Stimulated activated CD4-positive, alpha-beta T cell treated with anti-CD3 and anti-CD28 coated beads, Interleukin-12 subunit alpha, Interleukin-12 subunit beta, amount 100 ng/mL, for 24 hours (primary cell): ENCODE measurements at places on chromosomes 7 and 10.

DNA sequence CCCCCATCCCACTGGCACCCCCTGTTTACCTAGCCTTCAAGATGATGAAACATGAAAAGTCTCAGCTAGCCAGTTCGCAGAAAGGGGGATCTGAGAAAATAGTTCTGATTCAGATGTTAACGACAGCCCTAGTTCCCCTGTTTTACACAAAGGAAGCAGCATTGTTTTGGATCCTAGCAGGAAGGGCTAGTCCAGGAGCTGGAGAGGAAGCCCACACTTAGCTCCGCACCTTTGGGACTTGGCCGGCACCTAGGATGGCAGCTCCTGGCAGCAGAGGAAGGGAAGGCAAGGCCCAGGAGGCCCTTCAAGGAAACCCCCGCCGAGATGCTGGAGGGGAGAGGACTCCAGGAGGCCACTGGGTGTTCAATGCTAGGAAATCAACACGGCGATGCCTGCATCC lies 29.0 kb upstream of the MGMT start:
- DNase-seq: no peak

- DNase-seq: no peak
Observed at GRCh38 chr7:2106924-2107323, 125.8 kb downstream of the MAD1L1 start.

DNA sequence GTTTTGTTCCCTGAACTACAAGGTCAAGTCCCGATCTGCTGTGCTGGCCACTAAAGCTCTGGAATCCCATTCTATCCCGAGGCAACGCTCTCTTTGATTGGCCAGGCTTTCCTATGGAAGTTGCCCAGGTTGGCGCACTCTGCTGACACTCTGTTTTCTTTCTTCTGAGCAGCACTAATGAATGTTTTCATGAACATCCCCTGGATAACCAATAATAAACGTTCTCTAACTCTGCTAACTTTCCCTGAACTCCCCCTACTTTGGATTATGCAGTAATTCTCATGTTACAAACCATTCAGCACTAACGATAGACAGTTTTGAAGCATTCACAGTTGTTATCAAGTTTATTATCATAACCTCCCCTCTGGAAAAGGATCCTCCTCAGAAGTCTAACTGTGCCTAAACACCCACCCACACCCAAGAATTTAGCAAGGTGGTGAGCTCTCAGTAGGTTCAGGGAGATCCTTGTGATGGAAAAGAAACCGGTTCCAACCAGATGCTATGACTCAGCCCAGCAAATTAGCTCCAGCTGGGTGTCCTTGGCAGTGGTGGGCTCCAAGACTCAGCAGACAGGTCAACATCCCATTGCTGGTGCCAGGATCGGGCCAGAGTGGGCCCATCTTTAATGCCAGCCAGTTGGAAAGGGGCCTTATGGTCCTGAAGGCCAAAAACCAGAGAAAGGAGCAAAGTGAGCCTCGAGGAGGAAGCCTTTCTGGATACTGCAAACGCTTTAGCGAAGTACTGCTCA lies 68.4 kb downstream of the CREB3L2 start:
- DNase-seq: no peak

DNA sequence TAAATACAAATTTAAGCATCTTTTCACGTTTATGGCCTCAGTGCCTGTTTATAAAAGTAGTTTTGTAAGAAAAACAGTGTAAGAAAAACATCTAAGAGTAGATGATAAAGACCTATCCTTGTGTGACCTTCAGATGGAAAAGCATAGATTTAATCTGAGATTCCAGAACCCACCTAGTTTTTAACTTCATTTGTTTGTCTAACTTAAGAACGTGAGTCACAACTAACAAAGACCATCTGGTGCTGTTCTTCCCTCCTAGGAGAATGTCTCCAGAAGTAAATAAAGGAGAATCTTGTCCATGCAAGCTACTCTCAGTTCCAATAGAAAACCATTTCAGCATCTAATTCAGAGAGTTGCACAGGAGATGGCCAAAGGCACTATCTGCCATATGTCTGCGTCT lies 265.4 kb upstream of the C7orf33 start:
- DNase-seq: no peak

DNA sequence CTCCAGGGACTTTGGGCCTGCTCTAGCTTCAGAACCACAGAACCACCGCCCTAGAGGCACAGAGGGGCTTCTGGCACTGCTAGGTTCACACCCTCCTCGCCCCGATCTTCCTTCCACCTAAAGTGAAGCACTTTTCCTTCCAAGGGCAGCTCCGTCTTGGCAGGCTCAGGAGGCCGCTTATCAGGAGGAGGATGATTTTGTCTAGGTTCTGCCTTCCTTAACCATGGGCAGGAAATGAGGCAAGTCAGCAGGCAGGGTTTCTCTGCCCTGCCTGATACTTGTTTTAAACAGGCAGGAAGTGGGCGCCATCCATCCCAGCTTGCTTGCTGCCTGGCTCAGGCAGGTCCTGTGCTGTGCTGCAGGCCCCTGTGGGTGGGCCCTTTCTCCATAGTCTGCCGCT lies 8.3 kb upstream of the ATP6V0E2 start:
- DNase-seq: no peak

DNA sequence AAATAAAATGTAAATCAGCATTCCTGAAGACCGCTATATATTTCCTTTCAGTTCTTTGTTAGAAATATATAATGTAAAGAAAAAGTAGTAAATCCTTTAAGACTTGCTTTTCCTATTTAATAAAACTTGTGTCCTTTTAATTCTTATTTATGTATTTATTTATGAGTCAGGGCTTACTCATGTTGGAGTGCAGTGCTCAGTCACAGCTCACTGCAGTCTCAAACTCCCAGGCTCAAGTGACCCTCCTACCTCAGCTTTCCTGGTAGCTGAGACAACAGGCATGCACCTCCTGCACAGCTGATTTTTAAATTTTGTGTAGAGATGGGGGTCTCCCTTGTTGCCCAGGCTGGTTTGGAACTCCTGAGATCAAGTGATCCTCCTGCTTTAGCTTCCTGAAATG lies 724.5 kb downstream of the ANKRD7 start:
- no peak for DNase-seq

GRCh38 chr10:97390091-97390490 lies 11.0 kb downstream of the RRP12 start:
- no peak for DNase-seq

GRCh38 chr10:45147000-45147399 lies 146.3 kb downstream of the ZNF22 start:
- no peak for DNase-seq

GRCh38 chr7:20403331-20403730 lies 72.6 kb downstream of the ITGB8 start:
- no peak for DNase-seq

DNA sequence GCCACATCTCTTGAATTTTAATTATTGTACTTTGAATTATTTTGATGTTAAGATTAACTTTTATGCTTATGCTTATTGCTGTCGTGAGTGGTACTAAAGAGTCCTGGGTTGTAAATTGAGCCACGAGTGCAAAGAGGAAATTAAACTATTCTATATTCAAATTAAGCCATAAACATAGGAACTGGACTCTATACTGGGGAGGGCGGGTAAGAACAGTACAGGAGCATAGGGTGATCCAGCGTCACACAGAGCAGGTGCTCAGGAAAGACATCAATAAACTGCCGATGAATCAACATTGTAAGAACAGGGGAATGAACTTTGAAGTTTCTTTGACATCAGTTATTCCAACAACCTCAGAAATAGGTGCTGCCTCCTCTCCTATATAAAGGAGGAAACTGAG lies 219.6 kb downstream of the CACNB2 start:
- DNase-seq: no peak

GRCh38 chr10:62710182-62710581 lies 94.3 kb upstream of the ADO start:
- DNase-seq: no peak

GRCh38 chr7:157585113-157585861 lies 248.5 kb downstream of the DNAJB6 start:
- no peak for DNase-seq

GRCh38 chr7:48094861-48095293 lies 5.8 kb downstream of the UPP1 start:
- DNase-seq: no peak

DNA sequence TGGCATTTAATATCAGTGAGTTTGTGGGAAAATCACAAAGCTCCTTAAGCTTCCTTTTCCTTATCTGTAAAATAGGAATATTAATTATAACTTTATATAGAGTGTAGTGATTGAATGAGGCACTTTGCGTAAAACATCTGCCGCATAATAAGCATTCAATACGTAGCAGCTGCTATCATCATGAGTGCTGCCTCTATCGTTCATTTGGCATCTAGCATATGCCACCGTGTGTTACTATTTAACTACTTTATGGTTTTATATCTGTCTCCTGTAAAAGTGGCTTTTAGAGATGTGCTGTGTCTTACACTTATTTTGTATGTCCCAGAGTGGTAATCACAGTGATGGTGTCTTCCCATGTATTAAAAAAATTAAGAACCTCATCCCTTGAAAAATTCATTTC lies 729.6 kb downstream of the SORCS3 start:
- no peak for DNase-seq

- no peak for DNase-seq
Observed at GRCh38 chr7:55050281-55050680, 31.5 kb downstream of the EGFR start.

GRCh38 chr10:25071227-25071626 lies 54.8 kb downstream of the THNSL1 start:
- DNase-seq: no peak

DNA sequence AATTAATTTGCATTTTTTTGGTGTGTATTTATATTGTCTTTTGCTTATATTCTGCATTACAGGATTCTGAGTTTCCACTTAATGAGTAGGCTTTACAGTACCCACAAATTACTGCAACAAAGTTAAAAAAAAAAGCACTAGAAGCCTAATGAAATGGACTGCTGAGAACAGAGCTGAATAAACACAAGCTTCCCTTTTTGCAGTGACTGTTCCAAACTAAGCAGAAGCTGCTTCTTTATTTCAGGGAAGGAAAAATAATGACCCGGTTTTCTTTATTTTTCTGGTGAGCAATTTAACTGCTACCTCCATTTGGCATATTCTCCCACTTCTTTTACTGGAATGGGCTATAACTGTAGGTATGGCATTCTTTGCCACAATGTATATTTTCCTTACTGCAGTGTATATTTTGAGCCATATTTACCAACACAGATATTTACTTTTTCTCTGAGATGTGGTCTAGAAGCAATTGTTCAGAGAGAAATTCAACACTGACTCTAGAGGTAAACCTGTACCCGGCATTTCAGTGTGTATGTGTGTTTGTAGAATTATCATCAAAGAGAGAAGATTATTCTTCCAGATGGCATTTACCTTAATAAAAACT lies 56.9 kb downstream of the HDAC9 start:
- no peak for DNase-seq

DNA sequence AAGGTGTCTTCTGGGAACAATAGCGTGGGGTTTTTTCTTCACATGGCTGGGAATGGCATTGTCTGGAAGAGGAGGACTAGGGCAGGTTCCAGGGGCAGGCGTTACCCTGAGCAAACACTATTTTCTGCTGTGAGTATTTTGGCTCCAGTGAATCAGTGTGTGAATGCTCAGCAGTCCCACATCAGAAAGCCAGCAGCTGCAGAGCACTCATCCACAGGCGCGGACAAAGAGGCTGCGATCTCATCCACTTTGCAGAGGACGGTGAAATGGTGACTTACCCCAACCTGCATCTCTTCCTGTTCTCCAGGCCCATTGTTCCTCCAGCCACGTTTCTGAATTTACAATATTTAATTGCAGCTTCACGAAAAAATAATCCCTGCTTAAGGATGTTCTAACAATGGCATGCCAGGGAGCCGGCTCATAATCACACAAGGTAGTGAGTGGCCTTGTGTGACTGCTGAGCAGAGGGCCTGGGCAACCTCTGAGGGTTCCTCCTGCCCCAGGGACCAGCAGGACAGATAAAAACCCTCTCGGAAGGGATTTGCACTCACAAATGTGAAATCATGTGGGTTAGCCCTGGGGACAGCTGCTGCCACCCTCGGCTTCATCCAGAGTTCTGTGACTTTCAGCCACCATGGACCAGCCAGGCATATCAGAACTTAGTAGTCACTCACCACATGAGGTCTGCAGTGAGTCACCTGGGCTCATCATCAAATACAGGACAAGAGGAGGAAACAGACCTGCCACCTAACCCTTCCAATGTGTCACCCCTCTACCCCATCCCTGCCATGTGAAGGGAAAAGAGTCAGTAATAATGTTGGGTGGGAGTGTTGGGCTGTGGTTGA lies 65.0 kb upstream of the EN2 start:
- no peak for DNase-seq

GRCh38 chr7:91299952-91300775 lies 35.9 kb downstream of the FZD1 start:
- no peak for DNase-seq

- DNase-seq: no peak
Observed at GRCh38 chr10:95567903-95568630, 6.9 kb upstream of the SORBS1 start.

DNA sequence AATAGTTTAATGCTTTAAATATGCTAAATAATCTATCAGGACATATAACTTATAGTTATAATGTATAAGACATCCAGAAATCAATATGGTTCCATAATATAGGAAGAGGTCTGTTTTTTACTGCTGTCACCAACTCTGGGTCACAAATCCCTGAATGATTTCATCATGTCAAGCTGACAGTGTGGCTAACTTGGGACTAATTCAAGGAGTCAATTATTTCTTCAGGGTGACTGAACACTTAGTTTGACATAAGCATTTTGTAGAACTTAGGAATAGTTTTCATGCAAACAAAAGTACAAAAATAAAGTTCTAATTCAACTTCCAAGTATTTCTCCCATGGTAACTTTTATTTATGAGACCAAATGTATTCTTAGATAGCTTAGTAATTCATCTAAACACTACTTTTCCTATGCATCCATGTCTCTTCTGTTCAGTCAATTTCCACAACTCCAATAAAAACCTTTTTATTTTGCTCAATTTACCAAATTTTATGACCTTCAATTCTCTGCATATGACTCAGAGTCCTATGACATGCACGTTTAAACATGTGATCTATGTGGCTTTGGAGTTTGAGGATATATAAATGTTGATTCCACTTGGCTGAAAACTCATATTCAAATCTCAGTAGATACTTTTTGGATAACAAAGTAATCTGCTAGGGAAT lies 40.3 kb upstream of the GNAT3 start:
- DNase-seq: no peak

- no peak for DNase-seq
Observed at GRCh38 chr7:83643739-83644138, 5.2 kb downstream of the SEMA3E start.

- DNase-seq: no peak
Observed at GRCh38 chr7:18440934-18441333, 54.6 kb upstream of the HDAC9 start.

- peak; percentile 65 for DNase-seq
Observed at GRCh38 chr10:69222157-69223027, 2.3 kb downstream of the HKDC1 start.

- no peak for DNase-seq
Observed at GRCh38 chr10:43759216-43759615, 110.5 kb upstream of the ZNF32 start.
